Activated CD4-positive, alpha-beta memory T cell treated with anti-CD3 and anti-CD28 coated beads, Interleukin-2, amount 10 ng/mL, durations not matched to agents 7 days and 5 days (primary cell): ENCODE measurements at places on chromosomes 4 and X. TPM values are rescaled to one million over a fixed set of nuclear protein-coding genes. Genes with fewer than 3 reads are reported as not detected.

DNA sequence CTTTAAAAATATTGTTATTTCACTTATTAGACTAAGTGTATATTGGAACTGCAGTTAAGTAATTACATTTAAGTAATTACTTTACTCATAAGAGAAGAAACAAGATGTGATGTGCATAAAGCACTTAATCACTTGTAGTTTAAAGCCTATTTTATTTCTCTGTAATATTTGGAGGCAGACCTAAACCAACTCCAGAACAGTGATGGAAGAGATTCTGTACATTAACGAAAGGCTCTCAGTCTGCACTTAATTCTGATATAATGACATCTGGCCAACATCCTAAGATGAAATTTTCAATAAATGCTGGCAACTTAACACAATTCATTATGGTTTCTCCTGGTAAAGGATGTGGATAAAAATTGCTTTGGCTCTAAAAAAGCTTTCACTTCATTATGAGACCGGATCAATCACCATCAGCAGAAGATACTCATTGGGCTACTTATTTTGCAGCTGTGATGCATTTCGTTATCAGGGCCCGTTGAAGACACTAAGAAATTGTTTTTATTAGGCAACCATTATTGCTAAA lies 342.6 kb downstream of the C4orf33 start:
- DNase-seq: no peak
- no peak overlapping the region for H3K4me3 ChIP-seq
- no peaks in the 10 kb centered on the region for H3K4me1 ChIP-seq
- H3K27ac ChIP-seq: no peak overlapping the region

GRCh38 chr4:144582975-144583374 lies 63.0 kb upstream of the HHIP start:
- no peak for DNase-seq
- H3K4me1 ChIP-seq: no peaks in the 10 kb centered on the region
- no peak overlapping the region for H3K4me3 ChIP-seq

- no peak overlapping the region for H3K27ac ChIP-seq
- no peaks in the 10 kb centered on the region for H3K27me3 ChIP-seq
- peaks cover 3% of the 10 kb centered on the region for H3K4me1 ChIP-seq
- H3K4me3 ChIP-seq: no peak overlapping the region
- H3K36me3 ChIP-seq: peaks cover 65% of the 10 kb centered on the region
Observed at GRCh38 chr4:2827874-2828751, 15.5 kb upstream of the ADD1 start.

GRCh38 chr4:76610751-76611547 lies 175.9 kb downstream of the SHROOM3 start:
- H3K27ac ChIP-seq: no peak overlapping the region
- H3K4me1 ChIP-seq: no peaks in the 10 kb centered on the region
- H3K4me3 ChIP-seq: no peak overlapping the region
- no peak for DNase-seq

DNA sequence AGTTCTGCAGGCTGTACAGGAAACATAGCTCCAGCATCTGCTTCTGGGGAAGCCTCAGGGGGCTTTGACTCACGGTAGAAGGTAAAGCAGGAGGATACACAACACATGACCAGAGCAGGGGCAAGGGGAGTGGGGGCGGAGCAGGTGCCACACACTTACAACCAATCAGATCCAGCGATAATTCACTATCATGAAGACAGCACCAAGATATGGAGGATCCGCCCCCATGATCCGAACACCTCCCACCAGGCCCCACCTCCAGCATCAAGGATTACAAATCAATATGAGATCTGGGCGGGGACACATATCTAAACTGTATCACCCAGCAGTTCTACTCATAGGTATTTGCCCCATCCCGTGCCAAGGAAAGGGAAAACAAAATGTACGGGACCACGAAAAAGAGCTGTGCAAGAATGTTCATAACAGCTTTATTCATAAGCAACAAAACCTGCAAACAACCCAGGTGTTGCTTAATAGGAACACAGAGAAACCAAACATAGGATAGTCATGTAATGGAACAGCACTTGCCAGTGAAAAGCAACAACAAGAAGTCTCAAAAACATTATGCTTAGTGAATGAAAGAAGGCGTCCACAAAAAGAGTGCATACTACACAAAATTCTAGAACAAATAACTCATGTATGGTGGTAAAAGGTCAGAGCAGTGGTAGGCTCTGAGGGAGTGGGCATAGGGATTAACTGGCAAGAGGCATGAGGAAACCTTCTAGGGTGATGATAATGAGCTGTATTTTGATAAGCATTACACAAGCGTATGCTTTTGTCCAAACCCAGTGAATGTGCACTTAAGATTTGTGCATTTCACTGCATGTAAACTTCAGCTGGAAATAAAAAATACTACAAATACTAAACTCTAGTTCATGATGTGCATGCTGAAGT lies 130.9 kb upstream of the FAM9B start:
- peaks cover 50% of the 10 kb centered on the region for H3K4me1 ChIP-seq
- no peak for DNase-seq
- H3K27me3 ChIP-seq: no peaks in the 10 kb centered on the region
- no peak overlapping the region for H3K27ac ChIP-seq
- peaks cover 12% of the 10 kb centered on the region for H3K36me3 ChIP-seq

GRCh38 chr4:99827454-99827853 lies 10.8 kb downstream of the DAPP1 start:
- no peak overlapping the region for H3K27ac ChIP-seq
- peaks cover 43% of the 10 kb centered on the region for H3K4me1 ChIP-seq
- no peak for DNase-seq

GRCh38 chrX:147910607-147911006 lies 1.1 kb upstream of the FMR1 start:
- peaks cover 29% of the 10 kb centered on the region for H3K4me1 ChIP-seq
- peak overlapping the region; percentile 1 for H3K27ac ChIP-seq
- H3K27me3 ChIP-seq: no peaks in the 10 kb centered on the region
- DNase-seq: no peak
- H3K4me3 ChIP-seq: peak overlapping the region; percentile 14
- peaks cover 4% of the 10 kb centered on the region for H3K36me3 ChIP-seq

GRCh38 chr4:52052475-52052780 lies 1.3 kb downstream of the SPATA18 start:
- no peak overlapping the region for H3K4me3 ChIP-seq
- H3K27me3 ChIP-seq: peaks cover 53% of the 10 kb centered on the region
- H3K27ac ChIP-seq: no peak overlapping the region

GRCh38 chr4:40190880-40191815 lies 5.7 kb upstream of the RHOH start:
- peak overlapping the region; percentile 97 for H3K4me3 ChIP-seq
- H3K27me3 ChIP-seq: no peaks in the 10 kb centered on the region
- no peak for DNase-seq
- peaks cover 77% of the 10 kb centered on the region for H3K4me1 ChIP-seq
- H3K36me3 ChIP-seq: no peaks in the 10 kb centered on the region

GRCh38 chr4:140372751-140373327 lies 607 bp upstream of the SCOC start:
- no peaks in the 10 kb centered on the region for H3K36me3 ChIP-seq
- H3K4me3 ChIP-seq: no peak overlapping the region
- peaks cover 19% of the 10 kb centered on the region for H3K4me1 ChIP-seq
- H3K27ac ChIP-seq: no peak overlapping the region
- DNase-seq: peak; percentile 42

XKRX gene
- 0.15 TPM for total RNA-seq

GPRASP1 gene
- total RNA-seq: 1.6 TPM

SMARCA1 gene
- total RNA-seq: not detected

CSN1S1 gene
- not detected for total RNA-seq
